Suprapubic skin (tissue), 4 donors: ENCODE measurements at places on chromosomes 7 and 10. TPM values are rescaled to one million over a fixed set of nuclear protein-coding genes. Genes with fewer than 3 reads are reported as not detected.

- DNase-seq: no peak
Measured at GRCh38 chr7:34075523-34076370, 170.4 kb downstream of the BMPER start.

DNA sequence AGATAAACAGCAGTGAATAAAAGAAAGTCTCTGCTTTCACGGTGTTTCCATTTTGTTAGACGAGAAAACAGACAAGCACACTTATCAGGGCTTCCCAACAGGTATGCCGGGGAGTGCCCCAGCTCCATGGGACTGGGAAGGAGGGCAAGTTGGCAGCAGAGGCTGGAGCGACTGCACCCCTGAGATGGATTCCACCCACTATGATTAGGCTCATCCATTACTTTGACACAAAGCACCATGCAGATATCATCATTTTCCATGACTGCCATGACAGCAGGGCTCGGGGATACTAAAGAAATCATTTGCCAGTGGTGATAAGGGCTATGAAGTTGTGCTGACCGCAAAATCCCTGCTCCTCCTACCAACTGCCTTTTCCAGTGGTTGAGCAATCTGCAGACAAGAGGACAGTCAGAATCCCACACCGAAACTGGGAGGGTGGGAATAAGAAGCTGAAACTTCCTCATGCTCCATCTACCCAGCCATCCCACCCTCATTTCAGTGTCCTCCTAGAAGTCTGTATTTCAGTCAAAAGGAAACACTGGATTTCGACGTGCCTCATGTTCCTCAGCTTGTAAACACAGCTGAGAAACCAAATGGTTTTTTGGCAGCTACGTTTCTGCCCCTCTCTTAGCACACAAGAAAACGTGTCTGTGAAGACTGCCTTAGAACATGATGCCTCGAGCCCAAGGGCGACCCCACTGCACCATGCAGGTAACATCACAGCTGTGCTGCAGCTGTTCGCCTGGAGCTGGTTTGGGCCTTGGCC lies 15.5 kb downstream of the CREB3L2 start:
- no peak for DNase-seq

- no peak for DNase-seq
Measured at GRCh38 chr10:101062232-101063049, 652 bp downstream of the KAZALD1 start.

- DNase-seq: no peak
Measured at GRCh38 chr10:50993771-50994251, 80.5 kb upstream of the PRKG1 start.

- DNase-seq: no peak
Measured at GRCh38 chr7:124662937-124663336, 102.7 kb downstream of the GPR37 start.

GRCh38 chr7:20684581-20684980 lies 69.1 kb downstream of the ABCB5 start:
- DNase-seq: no peak

- no peak for DNase-seq
Measured at GRCh38 chr7:48112401-48113165, 23.5 kb downstream of the UPP1 start.

The ADCY1 gene
- 0.72 TPM for total RNA-seq

The C10orf62 gene
- total RNA-seq: not detected

The H2BK1 gene
- total RNA-seq: not detected

The CDC14C gene
- not detected for total RNA-seq

The AVL9 gene
- 22.5 TPM for total RNA-seq
